ENCODE measurements at places on chromosomes 13 and 19. TPM values are rescaled to one million over a fixed set of nuclear protein-coding genes. Genes with fewer than 3 reads are reported as not detected.

Gene FOSB
- 3.9 TPM for total RNA-seq

Gene SLC27A1
- total RNA-seq, result 105 TPM

Gene MAMSTR
- 21.8 TPM for total RNA-seq

Gene CGB2
- total RNA-seq, result 0.99 TPM

Gene TMEM221
- total RNA-seq, result 2.6 TPM

Gene LSM14A
- total RNA-seq, result 174 TPM

DNA sequence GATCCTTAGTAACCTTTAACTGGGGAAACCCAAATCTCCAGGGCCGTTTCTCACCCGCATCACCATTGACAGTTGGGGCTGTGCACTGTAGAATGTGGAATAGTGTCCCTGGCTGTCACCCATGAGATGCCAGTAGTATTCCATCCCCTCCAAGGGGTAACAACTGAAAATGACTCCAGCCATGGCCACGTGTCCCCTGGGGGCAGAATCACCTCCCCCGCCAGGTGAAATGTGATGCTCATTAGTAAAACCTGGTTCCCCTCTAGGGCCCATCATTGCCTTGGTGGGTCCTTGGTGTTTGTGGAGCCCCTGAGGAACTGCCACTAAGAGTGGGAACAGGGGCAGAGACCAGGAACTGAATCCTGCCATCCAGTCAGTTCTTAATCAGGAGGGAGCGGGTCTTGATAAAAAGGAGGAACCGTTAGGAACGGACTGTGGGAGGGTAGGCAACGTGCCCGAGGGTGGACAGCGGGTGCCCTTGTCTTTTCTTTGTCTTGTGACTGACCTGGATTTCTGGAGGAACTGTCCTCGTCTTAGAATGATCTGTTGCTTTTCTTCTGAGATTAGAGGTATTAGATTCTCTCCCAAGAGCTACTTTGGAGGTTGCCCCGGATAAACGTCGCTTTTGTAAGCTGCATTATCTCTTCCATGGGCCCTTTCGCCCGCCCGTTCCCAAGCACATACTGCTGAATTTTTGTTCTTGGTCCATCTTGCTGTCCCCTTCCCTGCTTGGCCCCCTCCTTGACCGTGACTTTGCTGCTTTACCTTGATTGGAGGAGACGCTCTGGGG is 3.5 kb downstream of the MYO9B start:
- peak; percentile 87 for DNase-seq

DNA sequence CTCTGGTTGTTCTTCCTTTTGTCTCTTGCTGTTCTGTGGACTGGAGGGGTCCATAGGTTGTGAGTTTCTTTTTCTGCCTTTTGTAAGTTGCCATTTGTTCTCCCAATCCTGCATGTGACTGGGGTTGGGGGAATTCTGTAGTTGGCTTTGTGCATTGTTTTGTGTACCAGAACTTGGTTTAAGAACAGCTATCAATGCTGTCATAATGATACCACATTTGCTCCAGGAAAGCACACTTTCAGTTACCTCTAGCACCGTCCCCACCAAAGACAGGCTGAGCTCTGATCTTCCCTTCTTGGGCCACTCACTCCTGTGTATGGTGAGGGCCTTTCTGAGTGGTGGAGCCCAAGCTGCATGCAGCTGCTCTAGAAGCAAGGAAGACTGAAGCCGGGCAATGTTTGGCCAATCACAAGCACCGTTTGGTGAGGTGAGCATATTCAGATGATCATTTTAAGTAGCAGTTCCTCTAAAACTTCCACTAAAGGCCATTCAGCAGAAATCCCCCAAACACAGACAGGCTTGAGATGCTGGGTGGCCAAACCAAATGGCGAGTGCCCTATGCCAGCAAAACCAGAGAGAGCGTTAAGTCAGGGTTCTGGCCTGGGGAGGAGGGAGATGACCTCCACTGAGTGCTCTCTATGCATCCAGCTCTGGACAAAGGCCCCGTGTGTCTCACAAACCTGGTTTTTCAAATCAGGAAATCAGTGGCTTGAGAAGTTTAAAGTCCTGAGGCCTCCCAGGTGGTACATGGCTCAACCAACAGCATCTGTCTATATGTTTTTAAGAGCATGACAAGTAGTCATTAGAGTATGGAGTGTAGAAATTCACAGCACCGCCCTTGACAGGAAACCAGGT is 120.7 kb upstream of the SPATA13 start:
- no peak for DNase-seq

DNA sequence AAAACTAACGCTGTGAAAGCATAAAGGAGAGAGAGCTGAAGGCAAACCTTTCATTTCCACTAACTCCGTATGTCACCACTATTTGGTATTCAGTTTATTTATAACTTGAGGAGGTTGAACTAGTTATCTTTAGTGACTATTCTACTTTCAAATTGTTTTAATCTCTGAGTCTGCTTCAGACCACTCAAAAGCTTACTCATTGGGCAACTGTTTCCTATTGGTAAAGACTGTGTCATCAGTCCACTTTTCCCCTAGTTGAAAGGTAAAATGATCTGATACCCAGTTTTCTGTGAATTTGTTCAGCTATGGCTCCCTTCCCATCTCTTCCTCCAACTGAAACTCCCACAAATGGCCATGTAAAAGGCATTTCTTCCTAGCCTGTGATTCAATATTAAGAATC is 39.1 kb downstream of the TEX26 start:
- DNase-seq, result no peak

DNA sequence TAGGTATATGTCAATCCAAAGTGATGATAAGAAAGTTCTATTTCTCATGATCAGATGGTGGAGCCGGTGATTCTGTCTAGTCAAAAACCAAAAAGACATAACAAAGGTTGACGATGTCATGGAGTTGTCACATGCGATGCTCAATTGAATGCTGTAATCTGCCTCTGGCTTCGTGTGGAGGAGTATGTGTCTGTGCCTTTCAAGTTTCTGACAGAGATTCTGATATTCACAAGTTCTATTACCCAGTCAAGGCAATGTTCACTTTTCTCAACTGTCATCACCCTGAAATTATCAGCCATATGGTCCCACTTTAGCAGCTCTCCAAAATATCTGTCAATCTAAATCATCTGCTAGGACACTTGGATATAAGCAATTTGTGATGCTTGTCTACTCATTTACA is 367.6 kb upstream of the PRR20A start:
- DNase-seq, result no peak

DNA sequence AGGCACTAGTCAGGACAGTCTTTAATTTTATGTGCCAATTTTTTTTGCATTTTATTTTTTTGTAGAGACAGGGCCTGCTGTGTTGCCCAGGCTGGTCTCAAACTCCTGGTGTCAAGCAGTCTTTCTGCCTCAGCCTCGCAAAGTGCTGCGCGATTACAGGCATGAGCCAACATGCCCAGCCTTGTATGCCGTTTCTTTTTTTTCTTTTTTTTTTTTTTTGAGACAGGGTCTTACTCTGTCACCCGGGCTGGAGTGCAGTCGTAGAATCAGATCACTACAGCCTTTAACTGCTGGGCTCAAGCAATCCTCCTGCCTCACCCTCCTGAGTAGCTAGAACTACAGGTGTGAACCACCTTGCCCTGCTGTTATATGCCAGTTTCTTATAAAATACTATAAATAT is 26.4 kb downstream of the BORA start:
- DNase-seq, result no peak

GRCh38 chr19:29299416-29300380 is 86.7 kb upstream of the UQCRFS1 start:
- no peak for DNase-seq

GRCh38 chr13:74586847-74587246 is 452.6 kb upstream of the KLF12 start:
- DNase-seq, result no peak

DNA sequence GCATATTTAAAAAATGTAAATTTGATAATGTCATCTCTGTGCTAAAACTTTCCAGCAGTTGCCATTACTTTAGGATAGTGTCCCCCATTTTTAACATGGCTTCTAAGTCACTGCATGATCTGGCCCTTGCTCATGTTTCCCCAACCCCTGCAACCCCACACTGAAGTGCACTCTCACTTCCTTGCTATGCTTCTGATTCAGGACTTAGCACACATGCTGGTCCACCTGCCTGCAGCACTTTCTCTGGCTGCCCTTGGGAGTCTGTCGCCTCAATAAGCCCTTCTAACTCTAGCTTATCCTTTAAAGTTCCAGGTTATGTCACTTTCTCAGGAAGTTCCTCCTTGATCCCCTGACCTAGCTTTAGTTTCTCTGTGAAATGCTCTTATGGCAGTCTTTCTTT is 241.0 kb downstream of the POSTN start:
- no peak for DNase-seq

- DNase-seq, result no peak
Observed at GRCh38 chr19:10187315-10187714, 7.4 kb downstream of the DNMT1 start.

- no peak for DNase-seq
Observed at GRCh38 chr19:19319732-19320360, 463 bp downstream of the SUGP1 start.

- no peak for DNase-seq
Observed at GRCh38 chr19:51450730-51451307, 7.4 kb downstream of the SIGLEC8 start.
